ENCODE measurements at places on chromosomes 4 and X. TPM values are rescaled to one million over a fixed set of nuclear protein-coding genes. Genes with fewer than 3 reads are reported as not detected.
A peak's percentile ranks its signal among the peaks of the same experiment; 100 is the strongest.

DNA sequence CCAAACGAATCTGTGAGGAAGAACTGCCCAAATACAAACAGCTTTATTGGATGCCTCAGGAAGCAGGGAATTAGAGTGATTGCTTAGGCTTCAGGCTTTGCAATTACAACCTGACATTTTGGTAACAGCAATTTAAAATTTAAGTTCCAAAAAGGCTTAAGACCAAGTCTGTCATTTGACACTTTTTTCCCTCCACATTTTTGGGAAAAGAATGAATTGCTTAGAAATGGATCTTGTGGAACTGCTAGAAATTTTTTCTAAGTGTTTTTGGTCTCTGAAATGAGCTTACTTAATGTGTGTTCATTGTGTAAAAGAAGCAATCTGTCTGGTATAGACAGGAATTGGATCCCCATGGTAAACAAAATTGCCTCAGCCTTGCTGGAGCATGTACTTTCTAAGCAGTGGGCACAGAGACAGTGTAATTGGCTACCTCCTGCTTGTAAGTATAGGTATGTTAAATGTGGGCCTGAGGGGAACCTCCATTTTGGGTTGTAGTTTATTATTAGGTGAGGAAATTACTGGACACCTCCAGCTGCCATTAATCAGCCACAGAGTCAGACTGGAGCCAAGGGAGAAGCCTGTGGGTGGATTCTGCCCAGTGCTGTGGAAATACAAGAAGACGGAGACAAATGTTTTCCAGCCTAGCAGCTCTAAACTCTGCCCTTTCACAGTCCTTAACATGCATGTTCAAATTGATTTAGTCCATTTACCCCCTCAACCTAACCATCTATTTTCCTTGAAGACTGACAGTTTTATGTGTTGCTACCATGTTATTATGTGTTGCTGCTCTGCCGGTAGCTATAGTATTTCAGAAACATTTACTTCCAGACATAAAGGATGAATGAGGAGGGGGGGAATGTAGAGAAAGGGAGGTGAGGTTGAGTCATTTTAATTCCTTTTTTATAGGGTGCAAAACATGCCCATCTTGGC, 473.0 kb downstream of the SPRY1 start:
- no peak for DNase-seq
- no peaks in the 10 kb centered on the region for H3K36me3 ChIP-seq
- peak overlapping the region; percentile 7 for H3K27ac ChIP-seq
- no peaks in the 10 kb centered on the region for H3K27me3 ChIP-seq
- H3K4me1 ChIP-seq = peaks cover 12% of the 10 kb centered on the region
- no peak overlapping the region for H3K4me3 ChIP-seq

DNA sequence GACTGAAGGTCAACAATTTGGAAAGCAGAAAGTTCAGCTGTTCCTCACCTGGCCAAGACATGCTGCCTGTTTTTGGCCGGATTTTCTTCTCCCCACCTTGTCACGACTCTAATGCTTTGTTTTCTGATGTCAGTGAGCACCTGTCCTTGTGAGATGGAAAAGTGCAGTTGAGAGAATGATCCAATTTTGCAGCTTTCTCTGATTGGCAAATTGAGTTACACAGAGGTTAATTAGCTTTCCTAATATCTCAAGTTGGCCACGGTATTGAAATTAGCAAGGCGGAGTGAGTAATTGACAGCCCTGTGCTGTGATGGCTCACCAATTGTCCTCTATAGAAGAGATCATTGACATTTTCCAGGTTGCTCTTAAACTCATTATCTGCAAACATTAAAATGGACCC, 126.8 kb upstream of the VCX3A start:
- no peak overlapping the region for H3K4me3 ChIP-seq
- H3K27me3 ChIP-seq = no peaks in the 10 kb centered on the region
- DNase-seq = no peak
- no peaks in the 10 kb centered on the region for H3K36me3 ChIP-seq

Gene ANTXR2
- 29.2 TPM for total RNA-seq

Gene AFF2
- 1.8 TPM for total RNA-seq

DNA sequence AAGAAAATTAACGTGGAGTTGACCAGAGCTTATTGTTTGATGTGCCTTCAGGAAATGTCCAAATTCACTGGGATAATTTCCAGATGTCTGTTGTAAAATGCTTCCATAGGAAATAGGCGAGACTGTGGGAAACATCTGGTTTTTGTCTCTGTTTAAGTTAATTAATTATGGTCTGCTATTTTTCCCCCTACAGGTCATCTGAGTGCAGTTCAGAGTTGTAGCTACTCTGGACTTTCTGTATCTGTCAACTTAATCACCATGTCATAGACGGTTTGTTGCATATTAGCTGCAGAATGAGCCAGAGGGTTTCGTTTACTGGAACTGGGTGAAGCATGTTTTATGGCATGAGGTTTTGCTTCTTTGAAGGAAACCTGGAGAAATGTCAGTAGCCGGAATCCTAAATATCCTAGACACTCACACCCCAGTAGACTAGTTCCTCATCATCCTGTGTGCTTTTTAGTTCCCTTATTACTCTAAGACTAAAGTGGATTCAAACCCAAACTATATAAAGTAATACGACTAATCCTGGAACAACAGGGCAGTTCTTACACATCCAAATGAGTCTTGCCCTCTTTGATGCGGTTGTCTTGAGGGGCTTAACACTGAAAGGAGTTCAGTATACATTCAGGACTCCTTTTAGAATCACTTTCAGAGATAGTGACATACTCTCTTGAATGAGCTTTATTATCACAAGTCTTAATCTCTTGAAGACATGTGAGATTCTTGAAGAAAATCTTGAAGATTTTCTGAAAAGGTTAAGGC, 62.5 kb downstream of the PPEF1 start:
- no peak overlapping the region for H3K4me3 ChIP-seq
- H3K36me3 ChIP-seq = no peaks in the 10 kb centered on the region
- no peaks in the 10 kb centered on the region for H3K4me1 ChIP-seq
- no peaks in the 10 kb centered on the region for H3K27me3 ChIP-seq
- no peak for DNase-seq

GRCh38 chr4:113355550-113356371, 306.3 kb downstream of the ANK2 start:
- H3K4me1 ChIP-seq = no peaks in the 10 kb centered on the region
- no peak overlapping the region for H3K27ac ChIP-seq
- no peaks in the 10 kb centered on the region for H3K27me3 ChIP-seq
- no peak overlapping the region for H3K4me3 ChIP-seq
- no peaks in the 10 kb centered on the region for H3K36me3 ChIP-seq

Gene FGFR3
- total RNA-seq = 0.98 TPM

DNA sequence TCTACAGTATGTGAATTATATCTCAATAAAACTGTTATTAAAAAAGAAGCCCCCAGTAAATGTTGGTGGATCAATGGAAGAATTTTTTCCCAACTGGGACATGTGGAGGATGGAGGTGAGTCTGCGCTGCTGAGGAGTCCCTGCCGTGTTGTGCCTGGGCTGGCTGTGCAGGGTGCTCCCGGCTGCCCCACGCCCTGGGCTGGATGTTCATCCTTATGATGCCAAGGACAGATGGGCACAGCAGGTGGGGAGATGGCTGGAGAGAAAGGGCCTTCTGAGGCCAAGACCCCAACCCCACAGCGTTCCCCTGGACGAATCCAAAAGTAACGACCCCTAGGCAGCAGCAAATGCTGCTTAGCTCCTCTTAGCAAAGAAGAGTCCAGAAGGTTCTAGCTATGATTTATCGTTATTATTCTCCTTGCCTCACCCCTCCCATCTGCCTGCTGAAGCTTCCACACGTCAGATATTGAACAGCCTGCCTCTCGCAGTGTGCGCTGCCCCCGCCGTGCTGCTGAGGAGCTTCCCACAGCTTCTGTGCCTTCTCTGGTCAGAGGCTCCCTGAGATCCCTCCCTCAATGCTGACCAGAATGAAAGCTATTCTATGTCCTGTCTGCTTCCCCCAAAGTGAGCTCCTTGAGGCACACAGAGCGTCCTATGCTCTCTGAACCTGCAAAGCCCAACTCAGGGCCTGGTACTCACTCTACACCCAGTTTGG, 26.5 kb downstream of the HMX1 start:
- H3K27me3 ChIP-seq = peaks cover 14% of the 10 kb centered on the region
- H3K27ac ChIP-seq = no peak overlapping the region
- no peak overlapping the region for H3K4me3 ChIP-seq
- H3K4me1 ChIP-seq = no peaks in the 10 kb centered on the region
- no peak for DNase-seq
- H3K36me3 ChIP-seq = no peaks in the 10 kb centered on the region

DNA sequence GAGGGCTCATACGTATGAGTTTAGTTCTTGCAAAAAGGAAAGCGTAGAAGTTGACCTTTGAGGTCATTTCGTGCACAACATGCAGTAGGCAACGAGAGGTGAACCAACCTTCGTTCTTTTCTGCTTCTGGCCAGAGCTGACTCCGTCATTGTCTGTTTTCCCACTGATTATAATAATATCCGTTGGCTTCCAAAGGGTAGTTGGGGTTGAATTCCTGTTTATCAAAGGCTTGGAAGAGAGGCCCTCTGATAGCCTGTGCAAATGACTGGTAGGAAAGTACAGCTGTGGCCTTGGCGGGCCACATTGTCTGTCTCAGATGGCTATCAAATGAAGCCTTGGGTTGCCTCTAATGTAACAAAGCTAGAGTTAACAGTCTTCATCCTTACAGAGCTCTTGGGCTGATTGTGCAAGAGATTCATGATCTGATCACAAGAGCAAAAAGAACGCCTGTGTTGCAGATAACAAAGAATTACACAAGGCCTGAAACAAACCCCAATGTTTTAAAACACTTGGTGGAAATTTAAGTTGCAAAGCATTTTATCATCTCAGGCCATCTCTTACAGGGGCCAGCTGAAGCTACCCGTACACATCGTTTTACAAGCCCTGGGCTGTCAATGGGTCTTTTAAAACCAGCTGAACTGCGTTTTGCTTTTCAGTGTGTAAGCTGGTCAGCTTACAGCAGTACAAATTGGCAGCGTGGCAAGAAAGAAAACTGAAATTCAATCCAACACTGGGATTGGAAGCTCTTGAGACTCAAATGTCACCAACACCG, 46.1 kb upstream of the FAM9C start:
- no peaks in the 10 kb centered on the region for H3K36me3 ChIP-seq
- no peak overlapping the region for H3K4me3 ChIP-seq
- DNase-seq = no peak
- H3K27ac ChIP-seq = no peak overlapping the region
- no peaks in the 10 kb centered on the region for H3K27me3 ChIP-seq

Gene POF1B
- 0.28 TPM for total RNA-seq

GRCh38 chr4:111360906-111361305, 738.0 kb upstream of the PITX2 start:
- DNase-seq = no peak
- H3K4me1 ChIP-seq = no peaks in the 10 kb centered on the region
- H3K36me3 ChIP-seq = no peaks in the 10 kb centered on the region
- no peak overlapping the region for H3K4me3 ChIP-seq

Gene GPR82
- 0.22 TPM for total RNA-seq

DNA sequence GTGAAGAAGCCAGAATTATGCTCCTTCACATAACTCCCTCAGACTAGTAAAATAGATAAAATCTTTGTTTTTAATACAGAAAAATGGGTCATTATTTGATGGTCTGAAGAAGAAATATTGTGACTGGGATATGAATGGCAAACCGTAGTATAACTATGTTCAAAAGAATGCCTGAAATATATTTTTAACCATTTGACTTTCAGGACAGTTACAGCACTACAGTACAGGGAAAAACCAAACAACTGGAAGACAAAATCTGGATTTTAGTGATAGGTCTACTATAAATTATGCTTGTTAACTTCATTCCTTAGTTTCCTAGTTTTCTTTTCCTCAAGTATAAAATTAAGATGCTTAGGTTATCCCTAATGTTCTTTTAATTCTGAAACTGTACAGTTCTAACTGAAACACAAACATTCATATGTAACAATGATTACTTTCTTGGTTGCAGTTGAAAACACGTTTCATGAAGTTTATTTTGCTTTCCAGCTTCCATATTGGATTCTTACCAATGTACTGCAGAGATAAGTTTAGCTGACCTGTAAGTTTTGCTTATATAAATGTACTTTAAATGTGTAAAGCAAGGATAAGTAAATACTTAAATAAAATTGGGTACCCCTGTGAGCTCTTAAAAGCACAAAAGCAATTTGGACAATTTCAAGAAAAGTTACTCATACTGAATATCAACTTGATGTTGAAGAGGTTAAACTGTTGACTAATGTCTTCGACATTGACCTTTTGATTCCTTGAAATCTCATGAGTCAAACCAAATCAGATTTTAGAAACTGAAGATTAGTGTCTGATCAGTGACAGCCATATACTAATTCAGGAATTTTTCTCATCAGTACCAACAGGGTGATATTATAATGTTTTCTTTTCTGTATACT, 895 bp downstream of the AFP start:
- H3K27me3 ChIP-seq = no peaks in the 10 kb centered on the region
- no peak overlapping the region for H3K27ac ChIP-seq
- H3K36me3 ChIP-seq = no peaks in the 10 kb centered on the region
- no peak overlapping the region for H3K4me3 ChIP-seq
